Amniotic stem cell (primary cell): ENCODE measurements at places on chromosomes 3 and 15.
A peak's percentile ranks its signal among the peaks of the same experiment; 100 is the strongest.

DNA sequence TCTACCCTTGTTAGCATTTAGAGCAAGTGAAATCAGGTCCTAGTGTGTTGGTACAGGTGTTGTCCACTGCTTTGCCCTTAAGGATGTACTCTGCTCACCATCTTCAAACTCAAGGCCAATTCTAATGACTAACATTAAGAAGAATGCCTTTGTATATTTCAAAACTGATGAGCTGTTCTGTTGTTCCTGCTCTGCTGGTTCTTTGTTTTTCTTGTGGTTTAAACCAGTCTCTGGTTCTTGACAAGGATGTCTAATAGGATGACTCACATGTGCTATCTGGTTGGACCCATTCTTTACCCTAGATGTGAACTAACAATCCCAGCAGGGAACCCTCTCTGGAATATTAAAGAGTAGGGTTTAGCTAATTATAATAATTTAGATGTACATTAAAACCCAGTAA is 17.3 kb downstream of the ABHD5 start:
- peak; percentile 47 for DNase-seq

DNA sequence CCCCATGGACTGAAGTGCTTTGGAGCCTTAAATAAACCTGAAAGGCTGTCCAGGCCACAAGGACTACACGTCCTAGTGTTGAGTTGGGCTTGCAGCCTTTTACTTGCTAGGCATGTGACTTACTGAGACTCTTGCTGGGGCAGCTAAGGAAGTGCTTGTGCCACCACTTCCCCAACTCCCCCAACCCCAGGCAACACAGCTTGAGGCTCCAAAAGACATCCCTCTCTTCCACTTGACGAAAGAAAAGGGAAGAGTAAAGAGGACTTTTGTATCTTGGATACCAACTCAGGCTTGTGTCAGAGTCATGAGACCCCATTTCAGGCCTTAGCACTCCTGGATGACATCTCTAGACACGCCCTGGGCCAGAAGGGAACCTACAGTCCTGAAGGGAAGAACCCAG is 109.8 kb downstream of the XRN1 start:
- no peak for DNase-seq

DNA sequence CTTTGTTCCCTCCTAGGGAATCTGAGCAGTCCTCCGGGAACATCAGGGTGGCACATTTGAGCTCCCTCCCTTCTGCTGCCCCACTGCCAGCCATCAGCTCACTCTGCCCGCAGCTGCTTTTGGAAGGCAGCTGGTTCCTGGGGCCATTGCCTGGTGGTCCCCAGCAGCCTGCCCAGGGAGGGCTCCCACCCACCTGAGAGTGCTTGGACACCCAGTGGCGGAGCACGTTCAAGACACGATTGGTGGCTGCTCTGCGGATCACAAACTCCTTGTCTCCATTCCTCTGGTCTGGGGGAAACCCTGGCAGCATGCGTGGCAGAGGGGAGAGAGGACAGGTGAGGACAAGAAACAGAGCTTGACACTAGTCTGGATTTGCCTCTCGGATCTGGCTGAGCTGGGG is 53.7 kb upstream of the CTSH start:
- DNase-seq: no peak

GRCh38 chr3:151410891-151411559 is 26.5 kb upstream of the P2RY12 start:
- no peak for DNase-seq

DNA sequence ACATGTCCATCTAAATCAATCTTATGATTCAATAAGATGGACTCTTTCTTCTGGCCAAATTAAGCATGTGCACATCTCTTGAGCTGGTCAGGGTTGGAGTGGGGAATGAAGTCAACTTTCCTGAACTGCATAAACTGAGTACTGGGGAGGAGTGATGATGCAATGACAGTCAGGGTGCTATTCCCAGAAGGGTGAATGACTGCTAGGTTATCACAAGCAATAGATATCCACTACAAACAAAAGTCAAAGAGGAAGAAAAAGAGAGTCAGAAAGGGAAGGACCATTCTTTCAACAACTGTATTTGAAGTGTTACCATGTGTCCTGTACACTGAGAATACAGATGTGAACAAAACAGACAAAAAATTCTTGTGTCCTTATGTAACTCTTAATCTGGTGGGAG is 70.0 kb downstream of the ALCAM start:
- DNase-seq: no peak

DNA sequence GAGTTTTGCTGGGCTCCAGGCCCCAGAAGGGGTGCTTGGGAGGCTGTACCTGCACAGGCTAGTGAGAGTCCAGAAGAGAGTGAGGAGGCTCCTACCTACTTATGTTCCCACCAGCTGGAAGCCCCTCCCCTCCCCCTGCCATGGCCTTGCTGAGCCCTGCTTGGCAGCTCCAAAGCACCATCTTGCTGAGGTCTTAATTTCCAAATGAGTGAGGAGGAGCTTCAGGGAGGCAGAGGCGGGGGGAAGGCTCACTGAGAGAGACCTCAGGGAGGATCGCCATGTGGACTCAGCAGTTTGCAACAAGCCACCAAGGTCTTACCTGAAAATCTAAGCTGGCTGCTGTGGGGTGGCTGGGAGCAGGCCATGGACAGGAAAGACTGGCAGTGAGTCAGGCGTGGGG is 8.7 kb upstream of the CACNA2D2 start:
- no peak for DNase-seq

DNA sequence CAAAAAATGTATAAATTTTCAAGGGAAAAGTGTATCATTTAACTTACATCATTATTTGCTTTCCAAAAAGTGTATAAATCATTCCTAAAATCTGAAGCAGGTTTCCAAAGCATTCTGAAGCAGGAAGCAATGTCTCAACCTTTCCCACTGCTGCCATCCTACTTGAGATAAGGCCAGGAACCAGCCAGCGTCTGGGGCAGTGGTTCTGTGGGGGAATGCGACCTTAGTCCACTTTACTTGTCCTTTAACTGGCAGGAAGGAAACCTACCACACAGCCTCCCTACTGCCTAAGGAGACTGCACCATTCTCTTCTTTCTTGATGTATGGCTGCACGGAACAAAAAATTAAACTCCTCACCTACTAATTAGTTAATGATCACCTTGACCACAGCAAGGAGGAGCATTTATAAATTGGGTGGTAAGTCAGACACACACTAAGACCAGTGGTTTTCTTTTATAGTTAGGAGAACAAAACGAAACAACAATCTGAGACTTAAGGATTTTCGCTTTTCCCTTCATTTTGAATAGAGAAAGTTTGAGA is 3.7 kb downstream of the SORD start:
- DNase-seq: no peak

DNA sequence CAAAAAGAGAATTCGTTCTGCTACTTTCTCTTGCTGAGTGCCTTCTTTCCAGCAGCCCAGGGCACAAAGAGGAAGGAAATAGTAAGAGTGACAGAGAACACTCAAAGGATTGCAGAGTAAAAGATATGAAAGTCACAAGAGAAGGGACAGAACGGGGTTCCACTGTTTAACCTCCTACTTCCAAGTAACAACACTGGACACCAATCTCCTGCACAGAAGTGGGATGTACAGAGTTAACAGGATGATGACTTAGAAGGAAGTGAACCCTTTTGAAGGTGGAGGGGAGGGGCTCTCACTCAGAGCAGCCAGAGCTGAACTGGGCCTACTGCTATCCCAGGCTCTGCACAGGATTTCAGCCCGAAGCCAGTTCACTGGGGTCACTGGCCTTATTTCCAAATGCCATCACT is 130.1 kb upstream of the PRICKLE2 start:
- DNase-seq: no peak

DNA sequence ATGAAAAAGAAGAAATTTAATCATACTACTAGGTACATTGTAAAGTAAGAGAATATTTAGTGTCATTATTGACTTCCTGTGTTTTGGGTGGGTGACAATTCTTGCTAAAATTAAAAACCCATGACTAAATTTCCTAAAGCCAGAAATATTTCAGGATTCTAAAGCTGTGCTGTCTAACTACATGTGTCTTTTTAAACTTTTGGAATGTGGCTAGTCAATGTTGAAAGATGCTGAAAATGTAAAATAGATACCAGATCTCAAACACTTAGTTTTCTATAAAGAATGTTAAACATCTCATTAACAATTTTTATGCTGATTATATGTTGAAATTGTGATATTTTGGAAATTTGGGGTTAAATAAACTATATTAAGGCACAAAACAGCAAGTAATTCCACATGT is 308.9 kb upstream of the TMCO5A start:
- no peak for DNase-seq

GRCh38 chr3:98765721-98766120 is 2.6 kb downstream of the ST3GAL6 start:
- no peak for DNase-seq

DNA sequence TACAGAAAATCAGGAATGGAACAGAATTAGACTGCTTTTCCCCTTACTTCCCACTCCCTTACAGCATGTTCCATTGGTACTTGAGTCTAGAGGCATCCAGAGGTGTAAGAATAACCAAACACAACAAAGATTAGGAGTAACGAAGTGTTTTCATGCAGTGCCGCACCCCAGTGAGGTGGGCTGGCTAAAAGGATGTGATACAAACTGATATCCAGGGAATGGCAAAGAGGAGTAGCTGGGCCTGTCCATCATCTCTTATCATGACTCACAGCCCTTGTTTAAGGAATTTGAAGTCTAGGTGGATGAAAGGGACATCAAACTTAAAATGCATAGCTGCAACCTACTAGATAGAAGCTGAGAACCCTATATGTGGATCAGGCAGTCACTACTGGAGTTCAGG is 16.4 kb downstream of the SCG5 start:
- DNase-seq: no peak

- no peak for DNase-seq
These were observed 63.3 kb downstream of the RAD18 start for GRCh38 chr3:8899876-8900460.

DNA sequence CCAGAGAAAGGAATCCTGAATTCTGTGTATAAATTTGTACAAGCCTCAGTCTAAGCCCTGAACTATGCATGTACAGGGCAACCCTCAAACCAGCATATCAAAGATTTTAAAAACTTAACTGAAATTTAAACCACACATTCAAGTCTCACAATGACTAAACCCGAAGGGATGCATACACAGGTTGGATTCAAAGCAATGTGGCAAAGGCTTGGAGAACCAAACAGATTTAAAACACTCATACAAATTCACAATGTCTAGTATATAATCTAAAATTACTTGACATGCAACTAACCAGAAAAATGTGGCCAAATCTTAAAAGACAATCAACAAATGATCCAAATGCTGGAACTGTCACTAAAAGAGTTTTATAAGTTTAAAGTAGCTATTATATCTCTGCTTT is 36.4 kb downstream of the CEP152 start:
- no peak for DNase-seq

- DNase-seq: peak; percentile 98
These were observed 78.6 kb downstream of the ABHD5 start for GRCh38 chr3:43769097-43769884.

- no peak for DNase-seq
These were observed 331.6 kb downstream of the PYDC2 start for GRCh38 chr3:191792580-191792979.

GRCh38 chr3:156964577-156964976 is 138.4 kb downstream of the LEKR1 start:
- DNase-seq: no peak

- no peak for DNase-seq
These were observed 159.7 kb downstream of the MEX3B start for GRCh38 chr15:81886080-81886479.

GRCh38 chr15:60819860-60820259 is 340.9 kb upstream of the ICE2 start:
- DNase-seq: no peak

DNA sequence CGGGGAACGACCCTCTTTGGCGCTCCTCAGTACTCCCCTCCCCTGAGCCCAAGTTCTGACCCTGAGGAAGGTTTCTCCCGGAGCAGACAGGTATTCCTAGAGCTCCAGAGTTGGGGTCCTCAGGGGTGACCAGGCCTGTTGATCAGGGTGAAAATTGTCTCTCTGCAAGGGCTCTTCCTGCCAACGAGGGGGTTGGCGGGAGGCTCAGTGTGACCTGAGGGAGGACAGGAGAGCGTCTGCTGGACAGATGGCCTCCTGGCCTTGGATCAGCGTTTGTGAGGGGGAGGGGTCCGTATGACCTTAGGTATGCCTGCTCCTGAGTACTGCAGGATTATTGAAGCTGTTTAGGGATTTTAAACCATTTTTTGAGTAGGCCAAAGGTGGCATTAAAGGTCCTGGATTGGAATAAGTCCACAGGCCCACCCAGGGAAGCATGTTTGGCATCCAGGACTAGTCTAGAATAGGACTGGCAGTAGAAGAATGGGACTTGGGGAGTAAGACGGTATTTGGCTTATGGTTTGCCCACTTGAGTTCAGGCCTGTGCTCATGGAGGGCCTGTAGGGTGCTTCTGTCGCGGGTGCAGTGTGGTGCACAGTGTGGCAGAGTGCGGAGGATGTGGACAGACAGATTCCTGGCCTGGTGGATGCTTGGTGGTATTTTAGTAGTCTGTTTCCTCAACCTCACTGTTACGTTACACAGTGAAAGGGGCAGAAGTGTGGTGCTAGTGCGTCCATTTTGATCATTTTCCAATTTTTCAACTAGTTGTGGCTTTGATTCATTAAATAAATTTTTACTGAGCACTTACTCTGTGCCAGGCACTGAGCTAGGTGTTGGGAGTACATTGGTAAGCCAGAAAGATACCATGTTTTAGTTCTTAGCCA is 959 bp downstream of the ZNF592 start:
- DNase-seq: no peak

DNA sequence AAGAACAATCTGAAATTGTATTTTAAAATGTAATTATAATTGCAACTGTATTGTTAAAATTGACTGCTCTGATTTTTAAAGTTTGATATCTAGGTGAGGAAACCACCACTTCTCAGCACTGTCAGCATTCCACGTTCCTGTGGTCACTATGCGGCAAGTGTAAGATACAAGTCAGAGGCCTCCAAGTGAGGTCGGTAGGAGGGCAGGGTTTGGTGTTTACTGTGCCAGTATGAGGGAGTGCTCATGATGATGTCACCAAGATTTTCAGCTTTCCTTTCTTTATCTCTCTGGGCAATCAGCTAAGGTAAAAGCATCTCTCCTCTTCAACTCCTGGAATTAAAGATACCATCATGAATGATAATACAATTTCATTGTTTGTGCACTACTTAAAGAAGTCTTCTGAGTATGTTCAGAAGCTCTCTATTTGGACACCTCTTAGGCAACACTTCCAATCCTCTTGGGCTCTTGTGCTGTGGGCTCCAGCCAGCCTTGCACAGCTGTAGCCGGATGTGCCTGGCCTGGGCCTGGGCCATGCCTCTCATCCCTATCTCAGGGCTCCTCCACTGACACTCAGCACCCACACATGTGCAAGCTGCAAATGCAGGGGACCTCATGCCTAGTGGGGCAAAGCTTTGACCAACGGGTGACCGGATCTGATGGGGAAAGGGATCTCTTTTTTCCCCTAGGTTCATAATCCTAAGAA is 42.9 kb downstream of the CCR3 start:
- no peak for DNase-seq

- no peak for DNase-seq
These were observed 7.1 kb downstream of the ALG3 start for GRCh38 chr3:184241447-184242296.

- DNase-seq: no peak
These were observed 445.0 kb upstream of the PROK2 start for GRCh38 chr3:72229952-72230351.

GRCh38 chr3:118533676-118534075 is 501.0 kb downstream of the IGSF11 start:
- DNase-seq: no peak
